CD4-positive, alpha-beta T cell treated with Interleukin-12 subunit alpha and Interleukin-12 subunit beta, for 1 hour (primary cell): ENCODE measurements at places on chromosomes 4 and X.

GRCh38 chr4:104870495-104871233 lies 276.0 kb upstream of the TET2 start:
- no peak for DNase-seq

GRCh38 chrX:132093239-132093860 lies 34.5 kb downstream of the FRMD7 start:
- DNase-seq, result no peak

- no peak for DNase-seq
Measured at GRCh38 chr4:99099311-99099710, 10.7 kb upstream of the ADH5 start.

DNA sequence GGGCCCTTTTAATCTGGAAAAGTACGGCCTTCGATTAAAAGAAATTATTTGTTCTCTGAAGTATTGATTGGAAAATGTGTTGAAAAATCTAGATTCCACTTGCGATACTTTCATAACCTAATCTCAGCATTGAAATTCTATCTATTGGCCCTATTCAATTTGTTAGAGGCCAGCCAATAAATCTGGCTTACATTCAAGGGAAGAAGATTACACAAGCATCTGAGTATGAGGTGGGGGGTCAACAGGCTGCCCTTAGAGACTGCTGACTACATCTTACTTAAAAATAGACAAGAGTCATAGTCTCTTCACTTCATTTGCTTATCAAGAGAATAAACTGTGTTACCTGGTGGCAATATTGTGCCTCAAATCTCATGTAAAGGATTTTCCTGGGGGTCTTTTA lies 248.0 kb upstream of the KCNIP4 start:
- DNase-seq, result no peak

- DNase-seq, result no peak
Measured at GRCh38 chr4:82515705-82516104, 46.1 kb downstream of the TMEM150C start.

DNA sequence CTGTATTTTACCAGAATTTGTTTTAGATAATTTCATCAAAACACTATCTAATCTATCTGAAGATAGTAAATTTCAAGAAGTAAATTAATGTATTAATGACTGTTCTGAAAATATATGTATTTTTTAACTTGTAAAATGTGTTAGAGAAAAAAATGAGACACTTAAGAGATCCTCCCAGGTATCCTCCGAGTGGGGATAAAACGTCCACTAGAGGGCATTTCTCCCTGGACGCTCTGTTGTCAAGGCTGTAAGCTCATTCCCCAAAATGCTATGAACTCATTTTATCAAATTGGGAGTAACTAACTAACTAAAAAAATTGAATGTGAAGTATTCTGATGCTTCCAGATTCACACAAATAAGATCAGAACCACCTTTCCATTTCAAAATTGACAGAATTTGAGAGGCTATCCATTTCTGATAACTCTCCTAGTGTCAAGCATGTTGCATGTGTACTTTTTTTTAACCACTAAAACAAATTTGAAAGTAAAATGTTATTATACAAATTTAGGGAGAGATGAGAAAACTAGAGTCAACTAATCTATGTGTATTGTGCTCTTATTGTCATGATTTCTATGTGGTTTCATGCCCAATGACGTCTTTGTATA lies 337.3 kb upstream of the HS3ST1 start:
- peak; percentile 4 for DNase-seq

GRCh38 chrX:155148724-155149537 lies 67.3 kb upstream of the VBP1 start:
- peak; percentile 37 for DNase-seq

- DNase-seq, result no peak
Measured at GRCh38 chrX:53188763-53189162, 36.2 kb downstream of the KDM5C start.

- DNase-seq, result no peak
Measured at GRCh38 chr4:103634236-103634635, 85.5 kb downstream of the TACR3 start.

- no peak for DNase-seq
Measured at GRCh38 chr4:117434424-117434823, 349.0 kb upstream of the TRAM1L1 start.

DNA sequence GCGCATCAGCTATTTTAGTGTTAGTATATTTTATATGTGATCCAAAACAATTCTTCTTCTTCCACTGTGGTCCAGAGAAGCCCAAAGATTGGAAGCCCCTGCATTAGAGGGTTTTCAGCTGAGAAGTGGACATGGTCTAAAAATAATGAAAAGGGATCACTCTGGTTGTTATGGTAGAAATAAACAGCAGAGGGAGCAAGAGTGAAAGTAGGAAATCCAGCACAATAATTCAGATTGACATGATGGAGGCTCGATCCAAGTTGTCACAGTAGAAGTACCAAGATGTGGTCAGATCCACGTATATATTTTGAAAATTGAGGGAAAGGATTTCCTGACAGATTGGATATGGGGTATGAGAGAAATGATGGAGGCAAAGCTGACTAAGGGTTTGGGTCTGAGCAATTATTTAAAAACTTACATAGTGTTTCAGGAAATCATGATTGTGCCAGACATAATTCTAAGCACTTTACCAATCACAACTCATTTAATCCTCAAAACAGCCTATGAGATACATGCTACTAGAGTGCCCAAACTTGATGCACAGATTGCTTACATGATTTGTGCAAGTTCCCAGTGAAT lies 17.0 kb upstream of the TMEM144 start:
- DNase-seq, result no peak

- DNase-seq, result no peak
Measured at GRCh38 chr4:139715746-139716391, 50.2 kb downstream of the MGST2 start.

DNA sequence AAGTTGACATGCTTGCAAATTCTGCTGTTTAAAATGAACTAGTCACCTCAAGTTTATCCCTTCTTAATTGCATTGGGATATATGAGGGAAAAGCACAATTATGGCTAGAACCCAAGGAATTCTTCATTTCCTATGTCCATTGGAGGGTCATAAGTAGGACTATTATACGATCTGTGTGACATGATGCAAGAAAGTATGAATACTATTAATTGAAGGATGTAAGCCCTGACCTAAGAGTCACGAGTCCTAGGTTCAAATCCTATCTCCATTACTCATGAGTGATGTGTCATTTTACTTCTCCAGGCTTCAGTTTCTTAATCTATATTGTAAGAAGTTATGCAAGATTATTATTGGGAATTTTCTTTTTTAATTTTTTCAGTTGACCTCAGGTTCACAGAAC lies 542.9 kb upstream of the GRIA3 start:
- DNase-seq, result no peak
